ENCODE measurements at places on chromosomes 11 and 22.
A peak's percentile ranks its signal among the peaks of the same experiment; 100 is the strongest.

GRCh38 chr22:46178755-46179505, 28.6 kb downstream of the PPARA start:
- DNase-seq = no peak

DNA sequence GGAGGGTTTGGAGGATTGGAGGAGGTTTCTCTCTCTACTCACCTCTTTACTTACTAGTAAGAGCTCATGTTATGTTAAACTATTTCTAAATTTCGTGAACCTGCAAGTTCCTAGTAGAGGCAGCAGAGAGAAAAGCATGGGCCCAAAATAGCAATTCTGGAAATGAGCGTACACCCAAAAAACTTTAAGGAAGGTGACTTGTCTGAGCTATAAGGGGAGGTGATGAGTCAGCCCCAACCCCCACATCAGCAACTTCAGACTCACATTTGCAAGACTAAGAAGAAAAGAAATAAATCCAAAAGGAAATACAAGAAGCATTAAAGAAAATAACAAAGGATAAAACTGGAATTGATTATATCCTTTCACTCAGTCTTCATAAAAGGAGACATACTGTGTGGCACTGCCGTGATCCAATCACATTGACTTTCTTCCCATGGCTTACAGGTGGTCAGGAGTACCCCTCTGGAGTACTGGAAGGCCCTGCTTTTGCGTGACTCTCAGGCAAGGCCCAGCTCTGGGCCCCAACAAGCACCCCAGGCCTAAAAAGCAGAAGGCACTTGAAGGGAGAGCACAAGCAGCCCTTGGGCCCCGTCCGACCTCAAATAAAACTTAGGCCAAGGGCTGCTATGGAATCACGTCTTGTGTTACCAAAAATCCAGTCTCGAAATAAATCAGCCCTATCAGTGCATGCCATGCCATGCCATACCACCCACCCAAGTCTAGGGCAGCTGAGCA, 14.3 kb downstream of the PACSIN2 start:
- no peak for DNase-seq

GRCh38 chr11:64638018-64638665, 47.1 kb downstream of the SLC22A12 start:
- peak; percentile 65 for DNase-seq

- no peak for DNase-seq
Measured at GRCh38 chr11:123977731-123978347, at the start of gene OR10S1. TSS of gene OR10S1 (minus strand) at chr11:123977781. CDS start at chr11:123977664, 117 bp downstream.

GRCh38 chr11:129416080-129416820, 40.6 kb downstream of the BARX2 start:
- DNase-seq = no peak

GRCh38 chr11:111949519-111950426, 12.6 kb downstream of the DIXDC1 start:
- DNase-seq = no peak

DNA sequence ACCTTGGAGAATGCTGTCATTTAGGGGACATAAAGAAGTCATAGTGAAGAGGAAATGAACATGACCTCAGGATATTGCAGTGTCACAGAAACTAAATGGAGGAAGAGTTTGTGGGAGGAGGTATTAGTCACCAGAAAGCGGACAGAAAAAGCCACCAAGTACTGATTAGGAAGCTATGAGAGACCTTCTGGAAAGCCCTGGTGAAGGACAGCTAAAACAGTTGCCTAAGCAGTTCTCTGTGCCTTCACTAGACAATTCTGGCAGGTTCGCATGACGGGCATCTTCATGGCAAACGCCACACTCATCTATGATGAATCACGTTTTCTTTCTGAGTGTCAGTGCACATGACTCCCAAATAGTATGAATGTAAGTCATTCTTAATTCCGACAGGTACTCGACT, 325.8 kb downstream of the C11orf87 start:
- no peak for DNase-seq

All from NCI-H1436 (cell line).